ENCODE measurements at places on chromosomes 12 and 14.

DNA sequence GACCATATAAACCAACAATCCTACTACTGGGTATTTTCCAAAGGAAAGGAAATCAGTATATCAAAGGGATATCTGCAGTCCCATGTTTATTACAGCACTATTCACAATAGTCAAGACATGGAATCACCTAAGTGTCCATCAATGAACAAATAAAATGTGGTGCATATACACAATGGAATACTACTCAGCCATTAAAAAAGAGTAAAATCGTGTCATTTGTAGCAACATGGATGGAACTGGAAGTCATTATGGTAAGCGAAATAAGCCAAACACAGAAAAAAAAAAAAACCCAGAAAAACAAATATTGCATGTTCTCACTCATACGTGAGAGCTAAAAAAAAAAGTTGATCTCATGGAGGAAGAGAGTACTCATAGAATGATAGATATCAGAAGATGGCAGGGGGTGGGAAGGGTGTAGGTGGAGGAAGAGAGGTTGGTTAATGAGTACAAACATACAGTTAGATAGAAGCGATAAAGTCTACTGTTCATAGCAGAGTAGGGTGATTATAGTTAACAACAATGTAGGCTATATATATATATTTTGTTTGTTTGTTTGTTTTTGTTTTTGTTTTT is 49.3 kb downstream of the BCAT1 start:
- ATAC-seq = peak; percentile 24

GRCh38 chr14:28536889-28537288 is 229.7 kb upstream of the FOXG1 start:
- no peak for ATAC-seq

DNA sequence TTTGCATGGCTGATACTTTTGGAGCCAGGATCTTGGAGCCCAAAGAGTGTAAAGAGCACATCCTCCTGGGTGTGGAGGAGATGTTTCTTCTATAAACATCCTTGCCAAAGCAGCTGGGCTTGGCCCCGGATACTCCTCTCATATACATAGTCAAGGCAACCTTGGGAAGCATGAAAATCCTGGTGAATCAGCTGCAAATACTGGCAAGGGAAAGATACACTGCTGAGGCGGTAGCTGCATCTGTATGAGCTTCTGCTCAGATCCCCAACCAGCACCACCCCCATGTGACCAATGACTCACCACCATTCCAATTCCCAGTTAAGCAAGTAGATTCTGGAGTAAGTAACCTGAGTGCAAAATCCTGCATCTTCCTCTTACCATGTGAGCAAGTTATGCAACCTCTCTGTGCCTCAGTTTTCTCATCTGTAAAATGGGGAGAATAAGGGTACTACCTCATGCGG is 567.4 kb downstream of the MED13L start:
- no peak for ATAC-seq

- no peak for ATAC-seq
These were observed 83.3 kb upstream of the KCNH3 start for GRCh38 chr12:49455501-49455900.

DNA sequence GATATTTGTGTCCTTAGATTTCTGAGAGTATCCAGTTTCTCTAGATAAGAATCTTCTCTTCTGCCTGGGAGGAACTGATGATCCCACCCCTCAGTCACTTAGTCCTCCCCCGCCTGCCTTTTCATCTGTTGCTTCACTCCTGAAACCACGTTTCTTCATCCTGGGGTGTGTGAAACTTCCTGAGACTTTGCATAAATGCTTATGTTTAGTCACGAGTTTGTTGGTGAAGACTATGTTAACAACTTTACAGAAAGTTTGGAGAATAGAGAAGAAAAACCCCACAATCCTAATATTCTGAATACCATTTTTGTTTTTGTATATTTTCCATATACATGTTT is 33.2 kb downstream of the MARK3 start:
- no peak for ATAC-seq

DNA sequence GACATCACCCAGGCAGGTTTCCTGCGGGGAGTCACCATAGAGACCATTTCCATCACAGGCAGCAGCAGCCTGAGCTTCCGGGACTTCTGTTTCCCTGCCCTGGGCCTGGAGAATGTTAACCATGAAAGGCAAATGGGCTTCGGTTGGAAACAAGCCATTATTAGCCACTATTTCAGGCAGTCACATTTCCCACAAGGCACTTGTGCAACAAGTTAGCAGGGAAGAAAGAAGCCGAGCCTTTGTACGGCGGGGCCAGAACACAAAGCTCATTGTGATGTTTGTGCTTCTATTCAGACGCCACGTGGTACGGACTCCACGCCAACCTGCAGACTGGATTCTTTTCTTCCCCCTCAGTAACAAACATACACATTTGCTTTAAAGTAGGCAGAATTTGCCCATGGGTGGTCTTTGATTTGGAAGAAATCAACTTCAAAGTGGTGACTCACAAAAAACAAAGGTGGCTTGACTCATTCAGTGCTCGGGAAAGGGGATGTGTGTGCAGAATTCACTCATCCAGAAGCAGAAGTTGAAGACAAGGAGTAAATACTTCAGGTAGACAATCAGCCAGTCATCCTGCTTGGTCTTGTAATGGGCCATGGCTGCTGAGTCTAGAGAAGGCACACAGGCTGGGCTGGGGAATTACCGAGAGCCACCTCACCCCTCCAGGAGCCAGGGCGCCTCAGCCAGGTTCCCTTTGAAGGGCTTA is 154.2 kb upstream of the PRMT8 start:
- no peak for ATAC-seq

- ATAC-seq = no peak
These were observed 37.9 kb upstream of the GNG2 start for GRCh38 chr14:51822499-51822898.
